ENCODE measurements at places on chromosomes 12 and 14.

GRCh38 chr14:92944976-92945375 lies 22.0 kb downstream of the CHGA start:
- no peak for DNase-seq

DNA sequence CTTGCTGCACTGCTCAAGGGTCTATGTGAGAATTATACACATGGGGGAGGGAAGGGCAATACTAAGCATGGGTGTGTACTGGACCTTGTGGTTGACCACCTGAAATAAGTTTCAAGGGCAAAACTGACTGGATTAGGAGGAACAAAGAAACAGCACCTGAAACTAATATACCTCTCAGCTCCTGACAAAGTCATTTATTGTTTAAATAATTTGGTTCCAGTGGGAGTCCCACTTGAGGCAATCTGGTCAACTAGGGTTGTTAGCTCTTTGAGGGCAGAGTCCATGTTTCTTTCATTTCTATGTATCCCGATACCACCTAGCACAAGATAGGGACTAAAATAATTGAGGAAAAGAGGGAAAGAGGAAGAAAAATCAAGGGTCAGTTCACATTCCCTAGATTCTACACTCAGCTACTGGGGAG lies 45.5 kb downstream of the STXBP6 start:
- no peak for DNase-seq

GRCh38 chr12:79818856-79819255 lies 116.0 kb downstream of the PPP1R12A start:
- no peak for DNase-seq

DNA sequence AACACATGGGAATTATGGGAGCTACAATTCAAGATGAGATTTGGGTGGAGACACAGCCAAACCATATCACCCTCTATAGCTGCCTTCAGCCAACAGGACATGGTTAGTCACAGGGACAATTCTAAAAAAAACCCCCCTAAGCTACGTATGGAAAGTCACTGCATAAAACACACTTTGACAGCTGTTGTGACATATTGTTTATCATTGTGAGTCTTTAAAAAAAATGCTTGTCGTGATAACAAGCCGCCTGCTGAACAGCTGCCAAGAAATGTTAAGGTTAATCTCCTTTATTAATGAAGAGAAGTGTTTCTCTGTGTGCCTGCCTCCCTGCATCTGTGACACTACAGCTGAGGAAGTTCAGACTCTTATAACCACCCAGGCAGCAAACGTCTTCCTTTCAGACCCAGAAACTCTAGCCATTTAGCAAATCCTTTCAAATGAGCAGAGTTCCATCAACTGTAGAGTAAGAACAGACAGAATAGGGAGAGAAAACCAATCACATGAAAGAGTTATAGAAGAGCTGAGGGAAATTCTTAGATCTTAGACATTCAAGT lies 1459.6 kb upstream of the TMEM132C start:
- no peak for DNase-seq

DNA sequence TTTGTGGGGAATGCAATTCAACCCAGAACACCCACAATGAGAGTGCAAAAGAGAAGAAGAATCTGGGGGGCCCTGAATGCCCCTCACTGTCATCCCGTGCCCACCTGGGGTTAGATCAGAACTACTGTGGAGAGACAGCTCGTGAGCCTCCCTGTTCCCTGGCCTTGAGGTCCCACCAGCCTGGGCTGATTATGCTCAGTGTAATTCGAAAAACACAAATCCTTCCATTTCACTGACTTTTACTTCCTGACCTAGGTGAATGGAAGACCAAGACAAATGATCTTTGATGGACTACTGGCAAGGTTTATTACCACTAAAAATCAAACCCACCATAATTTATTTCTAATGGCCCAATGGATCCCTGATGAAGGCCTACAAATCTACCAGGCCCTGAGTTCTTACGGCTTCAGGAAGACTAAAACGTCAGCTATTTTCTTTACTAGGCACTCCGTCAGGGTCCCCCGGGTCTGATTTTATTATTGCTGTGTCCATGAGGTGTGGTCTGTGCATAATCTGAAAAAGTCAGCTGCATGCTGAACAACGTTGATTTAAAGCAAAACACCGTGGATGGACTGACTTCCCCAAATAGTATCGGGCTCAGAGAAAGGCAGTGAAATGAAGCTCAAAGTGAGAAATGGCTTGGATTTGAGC lies 44.9 kb upstream of the RMST start:
- DNase-seq: no peak

GRCh38 chr12:116595186-116595585 lies 36.0 kb downstream of the MAP1LC3B2 start:
- DNase-seq: no peak

Data from iPS DF 19.7 (cell line).